Fibroblast of skin of left quadriceps (primary cell): ENCODE measurements at places on chromosomes 3 and 15.

- DNase-seq, result no peak
These were observed 41.4 kb downstream of the NTRK3 start for GRCh38 chr15:88215066-88215648.

- no peak for DNase-seq
These were observed 104.6 kb upstream of the ADAMTS9 start for GRCh38 chr3:64792445-64792844.

- DNase-seq, result no peak
These were observed 523.4 kb downstream of the CADM2 start for GRCh38 chr3:85482213-85482490.

DNA sequence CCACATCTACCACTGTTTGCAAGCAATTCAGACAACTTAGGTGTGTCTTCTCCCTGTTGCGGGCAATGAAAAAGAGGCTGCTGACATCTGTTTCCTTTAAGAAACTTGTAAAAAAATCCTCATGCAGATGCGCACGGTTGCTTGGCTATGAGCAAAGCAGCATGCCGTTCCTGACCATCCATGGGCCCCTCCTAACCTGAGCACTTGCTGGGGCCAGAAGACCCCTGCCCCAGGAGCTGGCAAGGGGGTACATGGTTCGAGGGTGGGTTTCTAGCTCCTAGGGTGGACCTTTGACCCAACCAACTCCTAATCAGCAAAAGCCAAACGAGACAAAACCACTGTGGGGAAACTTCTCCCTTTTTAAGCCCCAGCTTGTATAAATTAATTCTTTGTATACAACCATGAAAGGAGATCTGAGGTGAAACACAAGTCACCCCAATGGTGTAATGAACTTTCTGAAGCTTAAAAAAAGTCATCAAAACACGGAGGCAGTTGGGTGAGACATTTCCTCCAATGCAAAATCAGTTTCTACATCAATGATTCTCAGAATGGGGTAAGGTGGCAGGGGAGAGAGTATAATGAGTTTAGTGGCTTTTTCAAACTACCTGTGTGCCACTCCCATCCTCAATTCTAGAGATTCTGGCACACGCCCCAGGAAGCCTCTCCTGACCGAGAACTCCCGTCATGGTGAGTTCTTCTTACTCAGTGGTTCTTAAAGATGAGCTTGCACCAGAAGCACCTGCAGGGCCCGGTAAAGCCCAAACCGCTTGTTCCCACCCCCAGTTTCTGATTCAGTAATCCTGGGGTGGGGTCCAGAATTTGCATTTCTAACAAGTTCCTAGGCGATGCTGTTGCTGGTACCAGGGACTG, 44.1 kb downstream of the CPN2 start:
- no peak for DNase-seq

GRCh38 chr15:51234176-51234927, 104.0 kb downstream of the CYP19A1 start:
- no peak for DNase-seq
